ENCODE measurements at places on chromosomes 12 and 14. TPM values are rescaled to one million over a fixed set of nuclear protein-coding genes. Genes with fewer than 3 reads are reported as not detected.

GRCh38 chr12:104197264-104197663 lies 18.3 kb upstream of the TXNRD1 start:
- DNase-seq, result no peak

DNA sequence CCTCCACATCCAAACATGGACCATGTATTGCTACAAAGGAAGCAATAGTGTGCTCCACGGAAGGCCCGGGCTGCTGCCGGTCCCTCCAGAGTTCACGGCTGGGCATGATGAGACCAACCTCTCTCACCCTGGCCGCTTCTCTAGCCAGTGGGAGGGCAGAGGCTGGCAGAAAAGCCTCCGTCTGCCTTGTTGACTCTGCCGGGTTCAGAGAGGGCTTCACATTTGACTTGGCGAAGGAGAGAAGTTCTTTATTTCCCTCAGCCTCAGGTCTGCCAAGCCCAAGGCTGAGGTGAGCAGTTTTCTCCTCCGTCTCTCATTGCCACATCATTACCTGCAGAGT lies 230.0 kb downstream of the ZFP36L1 start:
- DNase-seq, result no peak

GRCh38 chr12:10182354-10183049 lies 3.7 kb downstream of the TMEM52B start:
- DNase-seq, result no peak

DNA sequence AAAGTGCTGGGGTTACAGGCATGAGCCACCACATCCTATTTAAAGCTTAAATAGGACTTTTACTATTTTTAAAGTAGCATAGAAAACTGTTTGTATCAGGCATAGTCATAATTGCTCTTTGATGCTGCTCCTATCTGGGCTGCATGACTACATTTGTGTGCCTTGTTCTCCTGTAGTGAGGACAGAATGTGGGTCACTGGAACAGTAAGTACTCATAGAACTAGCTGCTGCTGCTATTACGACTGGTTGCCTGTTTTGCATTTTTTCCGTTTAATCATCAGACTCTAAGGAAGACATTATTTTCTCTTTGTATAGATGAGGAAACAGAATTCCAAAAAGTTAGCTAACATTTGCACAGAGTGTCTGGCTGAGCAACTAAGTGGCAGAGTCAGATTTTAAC lies 42.8 kb downstream of the ZC3H14 start:
- DNase-seq, result no peak

GRCh38 chr14:46048127-46048526 lies 603.5 kb downstream of the RPL10L start:
- DNase-seq, result peak; percentile 7

DNA sequence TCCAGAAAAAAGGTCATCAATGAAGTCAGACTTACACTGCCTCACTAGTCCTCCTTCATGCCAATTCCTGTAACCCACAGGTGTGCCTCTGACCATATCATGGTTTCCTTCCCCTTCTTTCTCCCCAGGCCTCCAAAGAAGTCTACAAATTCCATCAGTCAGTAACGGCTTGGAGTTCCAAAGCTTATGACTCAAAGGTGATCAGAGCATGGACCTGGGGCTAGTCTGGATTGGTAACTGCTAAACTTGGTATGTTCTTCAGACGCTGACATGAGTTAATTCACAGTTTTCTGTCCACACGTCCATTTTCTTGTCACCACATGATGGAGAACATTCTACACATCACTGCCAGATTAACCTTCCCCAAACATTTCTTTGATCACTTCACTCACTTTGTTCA lies 560.4 kb downstream of the ETNK1 start:
- DNase-seq, result no peak

DNA sequence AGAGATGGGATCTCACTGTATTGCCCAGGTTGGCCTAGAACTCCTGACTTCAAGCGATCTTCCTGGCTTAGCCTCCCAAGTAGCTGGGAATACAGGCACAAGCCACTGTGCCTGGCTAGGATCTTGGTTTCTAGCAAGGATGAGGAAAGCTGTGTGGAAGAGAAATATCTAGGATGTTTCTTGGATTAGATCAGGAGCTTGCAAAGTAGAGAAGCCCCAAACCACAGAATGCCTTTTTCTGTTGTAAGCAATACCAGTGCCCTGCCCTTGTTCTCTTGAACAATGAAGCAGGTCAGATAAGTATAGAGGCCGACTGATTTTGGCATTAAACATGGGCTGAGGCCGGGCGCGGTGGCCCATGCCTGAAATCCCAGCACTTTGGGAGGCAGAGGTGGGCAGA lies 44.3 kb upstream of the STRN3 start:
- DNase-seq, result no peak

GRCh38 chr14:76228138-76228537 lies 76.4 kb downstream of the GPATCH2L start:
- DNase-seq, result no peak

The PTPRO gene
- total RNA-seq, result 0.23 TPM

DNA sequence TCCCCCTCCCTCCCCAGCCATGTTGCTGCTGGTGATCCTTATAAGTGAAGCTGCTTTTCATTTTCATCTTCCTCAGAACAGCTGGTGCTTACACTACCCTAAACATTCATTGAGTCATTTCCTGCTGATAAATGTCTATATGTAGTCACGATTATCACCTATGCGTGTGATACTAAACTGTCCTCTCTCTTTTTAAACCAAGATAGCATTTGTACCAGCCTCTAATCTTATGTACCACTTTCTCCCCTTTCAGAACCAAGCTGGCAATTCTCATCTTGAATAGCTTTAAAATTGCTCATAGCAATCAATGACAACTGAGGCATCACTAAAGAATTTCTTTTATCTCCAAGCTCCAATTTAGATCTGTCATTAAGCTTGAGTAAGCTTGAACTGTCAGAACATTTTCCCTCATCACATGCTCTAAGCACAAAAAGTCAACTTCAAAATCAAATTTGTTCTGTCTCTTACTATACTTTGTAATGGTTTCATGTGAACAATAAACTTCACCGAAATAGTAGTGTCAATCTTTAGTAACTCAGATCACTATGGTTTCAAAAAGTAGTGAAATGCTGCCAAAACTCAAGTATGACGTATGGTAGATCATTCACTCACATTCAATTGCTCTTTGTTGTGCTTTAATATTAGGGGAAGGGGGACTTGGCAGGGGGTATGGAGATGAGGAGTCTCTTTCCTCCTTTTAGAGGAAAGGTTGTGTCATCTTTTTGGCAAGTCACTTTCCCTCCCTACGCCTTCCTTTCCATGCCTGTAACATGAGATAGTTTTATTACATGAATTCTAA lies 178.1 kb upstream of the NOVA1 start:
- no peak for DNase-seq

DNA sequence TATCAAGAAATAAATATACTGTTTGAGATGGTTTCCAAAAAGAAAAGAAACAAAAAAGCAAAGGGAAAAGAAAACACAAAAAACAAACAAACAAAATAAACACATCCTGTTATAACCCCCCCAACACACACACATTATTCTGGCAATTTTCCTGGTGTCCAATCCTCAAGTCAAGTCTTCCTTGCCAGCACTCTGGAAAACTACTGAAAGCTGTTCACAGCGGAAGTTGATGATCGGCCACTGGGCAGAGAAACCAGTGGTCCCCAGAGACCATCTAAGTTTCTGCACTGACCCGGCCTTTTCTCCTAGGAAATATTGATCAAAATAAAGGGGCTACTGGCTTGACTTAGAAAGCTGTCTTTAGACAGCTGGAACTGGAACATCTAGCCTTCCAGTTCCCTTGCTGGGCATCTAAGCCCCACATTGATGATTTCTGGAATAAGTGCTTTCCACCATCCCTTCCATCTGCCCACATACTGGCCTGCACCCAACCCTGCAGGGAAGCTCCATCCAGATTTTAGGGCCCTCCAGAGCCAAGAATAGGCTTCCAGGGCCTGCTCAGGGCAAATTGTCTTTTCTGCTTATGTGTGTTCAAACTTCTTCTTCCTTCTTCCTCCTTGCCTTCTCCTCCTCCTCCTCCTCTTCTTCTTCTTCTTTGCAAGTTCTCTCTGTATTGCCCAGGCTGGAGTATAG lies 11.6 kb upstream of the PPP1CC start:
- no peak for DNase-seq

The KRT83 gene
- total RNA-seq, result not detected

DNA sequence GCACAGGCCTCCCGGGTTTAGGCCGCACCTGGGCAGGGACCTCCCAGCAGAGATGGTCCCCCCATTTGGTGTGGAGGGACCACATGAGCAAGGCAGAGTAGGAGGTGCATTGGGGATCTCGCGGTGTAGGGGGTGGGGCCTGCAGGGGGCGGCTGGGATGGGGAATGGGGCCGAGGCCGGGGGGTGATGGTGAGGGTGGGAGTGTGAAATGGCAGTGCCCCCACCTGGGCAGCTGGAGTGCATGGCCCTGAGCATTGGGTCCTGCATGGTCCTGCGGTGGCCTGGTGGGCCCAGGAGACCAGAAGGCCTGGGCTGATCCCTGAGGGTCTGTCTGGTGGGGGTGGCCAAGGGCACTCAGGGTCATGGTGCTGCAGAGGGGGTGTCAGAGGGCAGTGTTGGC lies 111.8 kb downstream of the KIF26A start:
- DNase-seq, result no peak

DNA sequence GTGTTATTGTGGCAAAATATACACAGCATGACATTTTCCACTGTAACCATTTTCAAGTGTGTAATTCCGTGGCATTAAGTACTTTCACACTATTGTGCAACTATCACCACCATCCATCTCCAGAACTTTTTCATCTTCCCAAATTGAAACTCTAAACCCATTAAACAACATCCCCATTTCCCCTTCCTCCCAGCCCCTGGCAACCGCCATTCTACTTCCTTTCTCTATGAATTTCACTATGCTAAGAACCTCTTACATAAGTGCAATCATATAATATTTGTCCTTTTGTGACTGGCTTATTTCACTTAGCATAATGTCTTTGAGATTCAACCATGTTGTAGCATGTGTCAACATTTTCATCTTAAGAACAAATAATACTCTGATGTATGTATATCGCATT lies 67.8 kb upstream of the PYGL start:
- no peak for DNase-seq

- DNase-seq, result no peak
Measured at GRCh38 chr14:88983755-88984154, 159.3 kb downstream of the TTC8 start.

DNA sequence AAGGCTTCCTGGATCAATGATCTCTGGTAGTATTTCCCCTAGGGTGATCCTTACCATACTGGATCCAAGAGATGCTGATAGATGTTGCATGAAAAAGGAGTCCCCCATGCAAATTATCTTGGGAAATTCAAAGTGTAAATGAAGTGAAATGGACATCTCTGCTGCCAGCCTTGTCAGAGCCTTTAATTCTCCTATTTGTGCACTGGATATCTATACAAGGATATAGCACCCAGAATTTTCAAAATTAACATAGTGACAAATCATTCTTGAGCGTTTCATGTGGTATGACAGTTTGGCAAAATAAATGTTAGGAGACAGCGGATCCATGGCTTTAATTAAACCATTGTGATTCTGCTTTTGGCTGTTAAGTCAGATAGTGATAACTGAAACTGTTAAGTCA lies 260.9 kb downstream of the KSR2 start:
- no peak for DNase-seq

The EEA1 gene
- total RNA-seq, result 12.1 TPM

GRCh38 chr14:104295681-104296387 lies 157.4 kb downstream of the KIF26A start:
- no peak for DNase-seq

- peak; percentile 24 for DNase-seq
Measured at GRCh38 chr12:123233505-123234308, 471 bp downstream of the MTRFR start.

GRCh38 chr12:10016881-10017280 lies 6.5 kb downstream of the CLEC12B start:
- no peak for DNase-seq

The TSPAN31 gene
- total RNA-seq, result 6.3 TPM

The SCNN1A gene
- total RNA-seq, result 1.0 TPM

The PDE3A gene
- not detected for total RNA-seq

- DNase-seq, result no peak
Measured at GRCh38 chr14:96126783-96127271, 77.8 kb upstream of the BDKRB2 start.

The AICDA gene
- total RNA-seq, result 38.5 TPM

- DNase-seq, result no peak
Measured at GRCh38 chr14:95365401-95365800, 45.7 kb upstream of the CLMN start.

The CLEC4C gene
- total RNA-seq, result not detected

The PLCZ1 gene
- not detected for total RNA-seq

DNA sequence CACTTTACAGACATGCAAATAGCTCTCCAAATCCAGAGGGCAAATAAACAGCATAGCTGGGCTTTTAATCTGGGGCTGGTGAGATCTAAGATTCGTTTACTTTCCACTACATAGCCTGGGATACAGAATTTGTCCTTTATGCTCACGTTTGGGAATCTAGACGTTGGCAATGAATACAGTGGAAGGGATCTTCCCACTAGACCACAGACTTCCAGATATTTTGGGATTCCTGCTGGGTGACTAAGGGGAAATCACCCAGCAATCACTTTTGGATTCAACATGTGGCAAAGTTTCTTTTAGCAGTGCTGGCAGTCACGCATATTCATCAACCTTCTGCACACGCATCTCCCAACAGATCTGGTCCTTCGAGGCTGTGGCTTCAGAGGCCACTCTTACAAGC lies 23.5 kb downstream of the APPL2 start:
- DNase-seq, result no peak

- DNase-seq, result no peak
Measured at GRCh38 chr14:80037349-80037748, 174.0 kb downstream of the DIO2 start.

DNA sequence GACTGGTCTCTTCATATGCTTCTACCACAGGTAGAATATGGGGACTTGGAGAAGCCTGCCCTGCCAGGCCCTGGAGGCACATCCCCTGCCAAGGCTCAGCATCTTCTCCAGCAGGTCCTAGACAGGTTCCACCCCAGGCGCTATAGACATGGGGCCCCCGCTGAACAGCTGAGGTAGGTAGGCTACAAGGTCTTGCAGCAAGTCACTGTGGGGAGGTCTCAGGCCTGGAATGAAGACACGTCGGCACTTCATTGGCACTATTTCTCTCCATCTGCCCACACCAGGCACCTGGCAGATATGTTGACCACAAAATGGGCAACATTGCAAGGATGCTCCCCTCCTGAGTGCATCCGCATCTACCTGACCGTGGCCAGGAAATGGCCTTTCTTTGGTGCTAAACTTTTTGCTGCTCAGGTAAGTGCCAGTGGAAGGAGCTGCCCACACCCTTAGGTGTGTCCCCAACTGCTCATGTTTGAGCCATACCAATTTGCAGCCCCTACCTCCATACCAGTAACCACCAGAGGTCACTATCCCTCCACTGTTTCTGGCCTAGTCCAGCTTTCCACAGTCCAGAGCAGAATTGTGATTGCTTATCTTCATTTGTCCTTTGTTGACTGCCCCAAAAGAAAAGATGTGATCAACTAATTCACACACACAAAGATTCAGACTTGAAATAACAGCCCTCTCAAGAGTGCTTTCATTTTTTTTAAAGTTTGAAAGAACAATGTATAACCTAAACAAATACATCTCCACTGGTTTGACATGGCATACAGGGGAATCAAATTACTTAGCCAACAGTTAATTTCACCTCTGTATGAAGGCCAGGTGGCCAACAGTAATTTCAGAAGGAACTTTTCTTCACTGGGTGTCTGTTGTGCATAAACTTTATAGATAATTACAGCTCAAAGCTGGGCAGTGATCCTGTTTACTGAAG lies 16.1 kb downstream of the PIGH start:
- DNase-seq, result peak; percentile 64

The LHX5 gene
- not detected for total RNA-seq

- DNase-seq, result no peak
Measured at GRCh38 chr12:107356266-107356936, 263.1 kb upstream of the CRY1 start.

GRCh38 chr12:111430433-111431353 lies 25.0 kb downstream of the SH2B3 start:
- no peak for DNase-seq

- no peak for DNase-seq
Measured at GRCh38 chr12:532908-533565, 73.3 kb downstream of the B4GALNT3 start.

The PITPNM2 gene
- total RNA-seq, result 0.42 TPM
